Ureter (tissue), 1 donor: ENCODE measurements at places on chromosomes 2 and 18. TPM values are rescaled to one million over a fixed set of nuclear protein-coding genes. Genes with fewer than 3 reads are reported as not detected.

GBX2 gene
- not detected for total RNA-seq

GRCh38 chr2:223936862-223937326, 8.2 kb downstream of the WDFY1 start:
- no peak for DNase-seq

TRIM43 gene
- not detected for total RNA-seq

DSG4 gene
- not detected for total RNA-seq

- DNase-seq: no peak
These were observed 5.4 kb downstream of the FBXO15 start for GRCh38 chr18:74142252-74142651.

- no peak for DNase-seq
These were observed 320.1 kb upstream of the KYNU start for GRCh38 chr2:142557391-142557790.

- no peak for DNase-seq
These were observed 93.4 kb upstream of the FN1 start for GRCh38 chr2:215529271-215529670.

PAPOLG gene
- total RNA-seq: 18.4 TPM

CYTIP gene
- total RNA-seq: 15.8 TPM
